Activated CD4-positive, alpha-beta T cell treated with anti-CD3 and anti-CD28 coated beads, Interleukin-2, amount 50 U/mL, for 4 hours (primary cell): ENCODE measurements at places on chromosomes 16 and 17.

DNA sequence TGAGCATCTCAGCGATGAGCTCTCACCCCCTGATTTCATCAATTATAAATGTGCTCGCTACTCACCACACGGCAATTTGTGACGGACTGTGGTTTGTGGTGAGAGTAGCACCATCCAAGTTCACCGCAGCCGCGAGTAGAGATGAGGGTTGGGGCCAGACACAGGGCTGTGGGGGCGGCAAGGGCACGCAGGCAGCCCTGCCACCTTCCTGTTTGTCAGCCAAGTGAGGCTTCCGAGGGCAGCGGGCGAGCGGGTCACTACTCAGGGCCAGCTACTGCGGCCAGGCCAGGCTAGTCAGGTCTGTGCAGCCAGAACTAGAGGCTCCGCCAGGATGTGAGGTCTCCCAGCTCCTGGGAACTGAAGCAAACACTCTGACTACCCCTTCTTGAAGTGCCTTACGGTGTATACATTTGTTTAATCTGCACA is 39.6 kb upstream of the MEOX1 start:
- no peak for DNase-seq

DNA sequence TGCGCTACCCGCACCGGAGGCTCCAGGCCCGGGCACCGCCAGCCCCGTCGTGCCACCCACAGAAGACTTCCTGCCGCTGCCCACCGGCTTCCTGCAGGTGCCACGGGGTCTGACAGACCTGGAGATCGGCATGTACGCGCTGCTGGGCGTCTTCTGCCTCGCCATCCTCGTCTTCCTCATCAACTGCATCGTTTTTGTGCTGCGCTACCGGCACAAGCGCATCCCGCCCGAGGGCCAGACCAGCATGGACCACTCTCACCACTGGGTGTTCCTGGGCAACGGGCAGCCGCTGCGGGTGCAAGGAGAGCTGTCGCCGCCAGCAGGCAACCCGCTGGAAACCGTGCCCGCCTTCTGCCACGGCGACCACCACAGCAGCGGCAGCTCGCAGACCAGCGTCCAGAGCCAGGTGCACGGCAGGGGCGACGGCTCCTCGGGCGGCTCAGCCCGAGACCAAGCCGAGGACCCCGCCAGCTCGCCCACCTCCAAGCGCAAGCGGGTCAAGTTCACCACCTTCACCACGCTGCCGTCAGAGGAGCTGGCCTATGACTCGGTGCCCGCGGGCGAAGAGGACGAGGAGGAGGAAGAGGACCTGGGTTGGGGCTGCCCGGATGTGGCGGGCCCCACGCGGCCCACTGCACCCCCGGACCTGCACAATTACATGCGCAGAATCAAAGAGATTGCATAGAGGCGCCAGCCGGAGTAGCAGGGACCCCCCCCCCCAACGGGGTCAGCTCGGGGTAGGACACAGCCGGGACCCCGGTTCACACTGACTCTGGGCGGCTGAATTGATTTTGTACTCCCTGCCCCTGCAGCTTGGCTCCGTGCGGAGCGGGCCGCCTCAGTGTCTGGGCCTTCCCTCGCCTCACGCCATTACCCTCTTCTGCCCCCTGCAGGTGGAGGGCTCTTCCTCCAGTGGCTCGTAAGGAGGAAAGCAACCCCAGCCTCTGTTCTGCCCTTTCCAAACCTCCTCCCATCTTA is 58.5 kb downstream of the TMEM132E start:
- peak; percentile 76 for DNase-seq

DNA sequence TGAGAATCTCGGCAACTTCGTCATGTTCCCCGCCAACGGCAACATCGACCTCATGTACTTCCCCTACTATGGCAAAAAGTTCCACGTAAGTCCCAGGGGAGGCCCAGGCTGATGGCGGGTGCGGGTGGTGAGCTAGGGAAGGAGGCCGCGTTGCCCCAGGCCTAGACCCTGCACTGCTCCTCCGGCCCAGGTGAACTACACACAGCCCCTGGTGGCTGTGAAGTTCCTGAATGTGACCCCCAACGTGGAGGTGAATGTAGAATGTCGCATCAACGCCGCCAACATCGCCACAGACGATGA is 4.8 kb downstream of the ATP1B2 start:
- no peak for DNase-seq

DNA sequence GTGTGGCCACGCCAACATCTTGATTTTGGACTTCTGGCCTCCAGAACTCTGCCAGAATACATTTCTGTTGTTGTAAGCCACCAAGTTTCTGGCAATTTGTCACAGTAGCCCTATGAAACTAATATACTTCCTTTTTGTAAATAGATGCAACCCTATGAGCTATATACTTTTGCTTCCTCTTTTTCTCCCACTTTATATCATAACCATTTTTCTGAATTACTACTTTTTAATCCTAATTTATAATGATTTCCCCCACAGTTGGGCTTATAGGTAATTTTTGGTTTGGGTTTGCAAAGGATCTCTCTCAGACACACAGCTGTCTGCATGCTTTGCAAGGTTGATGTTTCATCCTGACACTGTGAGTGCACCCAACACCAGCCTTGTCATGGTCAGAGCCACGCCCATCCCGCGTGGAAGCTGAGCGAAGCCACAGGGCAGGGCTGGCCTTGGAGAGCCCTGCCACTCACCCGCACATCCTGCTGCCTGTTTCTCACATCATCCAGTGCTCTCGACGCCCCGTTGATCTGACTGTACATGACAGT is 5.8 kb downstream of the TRIM25 start:
- no peak for DNase-seq

GRCh38 chr17:4365628-4366326 is 698 bp downstream of the UBE2G1 start:
- DNase-seq: peak; percentile 9

- no peak for DNase-seq
Observed at GRCh38 chr16:3659251-3659650, 4.8 kb downstream of the DNASE1 start.

DNA sequence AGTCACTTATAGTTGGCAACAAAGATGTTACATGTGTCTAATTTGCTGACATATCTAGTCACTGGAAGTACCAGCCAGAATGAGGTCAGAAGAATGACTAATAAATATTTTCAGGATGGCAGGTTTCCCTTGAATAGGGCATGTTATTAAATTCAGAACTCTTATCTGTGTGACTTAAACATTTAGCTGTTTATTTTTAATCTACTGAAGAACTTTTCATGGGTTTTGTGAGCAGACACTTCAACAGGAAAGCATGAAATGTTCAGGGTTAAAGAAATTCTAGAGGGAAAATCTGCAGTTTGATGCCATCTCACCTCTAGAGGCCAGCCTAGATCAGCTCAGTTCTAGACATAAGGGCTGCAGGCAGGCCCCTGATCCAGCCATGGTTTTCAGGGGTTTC is 13.2 kb downstream of the JPT2 start:
- no peak for DNase-seq

GRCh38 chr17:57986841-57987580 is 1.0 kb downstream of the VEZF1 start:
- peak; percentile 16 for DNase-seq

DNA sequence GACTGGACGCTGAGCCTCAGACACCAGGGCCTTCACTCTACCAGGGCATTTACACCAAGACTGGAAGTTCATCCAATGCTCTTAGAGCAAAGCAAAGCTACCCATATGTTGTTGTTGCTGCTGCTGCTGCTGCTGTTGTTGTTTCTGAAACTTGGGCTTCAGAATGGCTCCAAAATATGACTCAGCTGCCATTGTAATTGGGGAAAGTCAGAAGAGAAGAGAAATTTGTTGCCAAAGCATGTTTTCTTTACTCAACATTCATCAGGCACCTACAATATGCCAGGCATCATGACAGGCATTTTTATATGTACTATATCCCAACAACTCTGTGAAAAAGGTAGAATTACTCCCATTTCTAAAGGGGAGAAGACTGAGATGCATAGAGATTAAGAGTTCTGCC is 11.9 kb downstream of the KRT32 start:
- no peak for DNase-seq

GRCh38 chr17:45940826-45941225 is 46.5 kb downstream of the MAPT start:
- no peak for DNase-seq

DNA sequence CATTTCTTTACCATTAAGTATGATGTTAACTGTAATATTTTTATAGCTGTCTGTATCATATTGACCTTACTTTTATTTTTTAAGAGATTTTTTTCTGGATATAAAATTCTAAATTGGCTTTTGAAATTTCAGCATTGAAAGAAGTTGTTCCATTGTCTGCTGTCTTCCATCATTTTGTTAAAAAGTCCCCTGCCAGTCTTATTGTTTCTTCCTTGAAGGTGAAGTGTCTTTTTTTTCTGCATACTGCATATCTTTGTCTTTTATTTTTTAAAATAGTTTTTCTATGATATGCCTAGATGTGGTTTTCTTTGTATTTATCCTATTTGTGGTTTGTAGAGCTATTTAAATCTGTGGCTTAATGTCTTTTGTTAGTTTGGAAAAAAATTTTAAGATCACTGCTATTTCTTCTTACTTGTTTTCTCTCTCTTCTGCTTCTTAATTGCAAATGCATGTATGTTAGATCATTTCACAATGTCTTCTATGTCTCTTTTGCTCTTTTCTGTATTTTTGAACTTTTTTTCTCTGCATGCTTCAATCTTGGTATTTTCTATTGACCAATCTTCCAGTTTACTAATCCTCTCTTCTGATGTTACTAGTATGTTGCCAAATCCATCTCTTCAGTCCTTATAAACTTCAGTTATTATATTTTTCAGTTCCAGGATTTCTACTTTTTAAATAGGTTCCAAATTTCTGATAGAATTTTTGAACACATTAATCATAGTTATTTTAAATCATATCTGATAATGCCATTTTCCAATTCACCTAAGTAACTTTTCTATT is 20.2 kb downstream of the IL21R start:
- no peak for DNase-seq

- no peak for DNase-seq
Observed at GRCh38 chr16:53740476-53740875, 36.5 kb downstream of the FTO start.
